ENCODE measurements at places on chromosomes 6 and 20.

DNA sequence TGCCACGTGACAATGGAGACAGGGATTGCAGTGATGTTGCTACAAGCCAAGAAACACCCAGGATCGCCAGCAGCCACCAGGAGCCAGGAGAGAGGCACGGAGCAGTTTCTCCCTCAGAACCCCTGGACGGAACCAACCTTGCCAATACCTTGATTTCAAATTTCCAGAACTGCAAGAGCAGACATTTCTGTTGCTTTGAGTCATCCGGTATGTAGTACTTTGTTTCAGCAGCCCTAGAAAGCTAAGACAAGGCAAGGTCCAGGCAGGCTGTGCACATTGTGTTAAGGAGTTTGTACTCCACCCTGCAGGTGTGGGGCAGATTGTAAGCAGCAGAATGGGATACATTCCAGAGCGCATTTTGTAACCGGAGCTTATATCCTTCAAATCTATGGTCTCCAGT, 48.3 kb downstream of the TRERF1 start:
- DNase-seq: no peak

DNA sequence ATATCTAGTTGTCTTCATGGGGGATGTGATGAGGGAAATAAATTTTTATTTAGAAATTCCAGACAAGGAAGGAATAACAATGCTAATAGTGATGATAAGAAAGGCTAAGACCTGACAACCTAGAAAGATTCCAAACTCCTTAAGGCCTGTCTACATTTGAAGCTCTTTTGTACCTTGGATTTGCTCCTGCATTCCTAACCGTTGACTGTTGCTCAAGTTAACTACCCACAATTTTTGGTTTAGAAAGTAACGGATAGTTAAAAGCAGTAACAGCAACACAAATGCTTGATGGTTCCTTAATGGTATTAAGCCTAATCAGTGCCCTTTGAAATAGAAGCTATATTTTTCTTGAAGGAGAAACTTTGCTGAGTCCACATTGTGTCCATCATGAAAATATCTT, 52.9 kb downstream of the TRMT11 start:
- no peak for DNase-seq

GRCh38 chr6:166624275-166624674, 2.8 kb downstream of the RPS6KA2 start:
- DNase-seq: no peak

- no peak for DNase-seq
Observed at GRCh38 chr20:41508335-41508734, 109.8 kb downstream of the CHD6 start.

- DNase-seq: peak; percentile 60
Observed at GRCh38 chr6:26296857-26297648, 67.9 kb upstream of the BTN3A2 start.

DNA sequence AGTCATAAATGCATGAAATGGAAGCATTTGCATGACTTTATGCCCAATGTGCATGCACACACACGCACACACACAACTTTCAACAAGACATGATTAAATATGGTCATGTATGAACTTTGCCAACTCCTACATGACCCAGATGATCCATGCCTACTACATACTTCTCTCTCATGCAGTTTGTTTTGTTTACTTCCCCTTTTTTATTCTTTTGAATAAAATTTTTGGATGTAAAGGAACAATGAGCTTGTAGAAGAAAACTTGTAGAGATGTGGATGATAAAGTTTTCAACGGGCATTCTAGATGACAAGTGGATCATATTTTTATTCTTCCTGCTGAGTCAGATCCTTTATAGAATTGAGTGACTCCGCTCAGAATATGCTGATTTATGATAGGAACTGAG, 50.8 kb upstream of the AIG1 start:
- no peak for DNase-seq

- no peak for DNase-seq
Observed at GRCh38 chr20:58374906-58375758, 13.9 kb upstream of the VAPB start.

- no peak for DNase-seq
Observed at GRCh38 chr20:14259689-14260088, 77.7 kb downstream of the FLRT3 start.

DNA sequence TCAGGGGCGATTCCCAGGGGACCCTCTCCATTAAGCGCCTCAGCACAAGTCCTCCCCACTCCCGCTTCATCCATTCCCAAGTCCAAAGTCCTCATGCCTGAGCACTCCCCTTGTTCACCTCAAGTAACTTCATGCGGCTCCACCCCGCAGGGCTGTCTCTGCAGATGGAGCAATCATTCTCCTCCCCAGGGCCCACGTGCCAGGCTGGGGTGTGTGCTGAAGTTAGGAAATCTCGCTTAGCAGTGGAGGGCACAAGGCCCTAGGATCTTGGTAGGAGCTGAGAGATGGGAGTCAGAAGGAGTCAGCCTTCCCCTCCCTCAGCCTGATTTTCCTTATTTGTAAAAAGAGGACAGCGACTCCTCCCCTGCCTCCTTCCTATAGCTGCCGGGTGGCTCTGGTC, 3.5 kb downstream of the TGM3 start:
- no peak for DNase-seq

DNA sequence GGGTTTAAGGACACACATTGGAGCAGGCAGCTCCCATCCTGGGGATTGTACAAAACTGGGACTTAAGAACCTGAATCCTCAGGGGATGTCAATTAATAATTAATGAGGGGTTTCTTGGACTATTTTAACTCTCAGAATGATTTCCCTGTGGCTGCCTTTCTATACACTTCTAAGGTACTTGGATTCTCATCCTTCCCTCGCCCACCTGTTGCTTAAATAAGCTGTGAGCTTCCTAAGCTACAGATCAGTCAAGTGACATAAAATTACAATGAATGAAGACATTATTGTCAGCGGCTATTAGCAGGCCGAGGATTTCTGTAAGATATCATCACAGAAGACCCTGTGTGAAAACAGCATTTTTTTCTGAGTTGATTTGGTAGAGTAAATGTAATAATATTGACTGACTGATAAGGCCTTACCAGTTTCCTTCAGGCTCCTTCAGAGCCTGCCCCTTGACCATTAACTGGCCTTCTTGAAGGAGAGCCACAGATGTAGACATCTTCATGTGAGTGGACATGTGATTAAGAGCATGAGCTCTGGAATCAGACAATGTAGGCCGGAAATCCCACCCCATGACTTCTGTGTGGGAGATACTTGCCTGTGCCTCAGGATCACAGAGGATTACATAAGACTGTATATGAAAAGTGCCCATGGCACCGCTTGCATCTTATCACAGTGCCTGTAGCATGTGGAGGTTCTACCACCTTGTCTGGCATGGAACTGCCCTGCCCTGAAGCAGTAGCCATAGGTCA, 101.7 kb downstream of the TULP4 start:
- no peak for DNase-seq

GRCh38 chr6:36113049-36113448, 17.3 kb upstream of the MAPK13 start:
- no peak for DNase-seq

DNA sequence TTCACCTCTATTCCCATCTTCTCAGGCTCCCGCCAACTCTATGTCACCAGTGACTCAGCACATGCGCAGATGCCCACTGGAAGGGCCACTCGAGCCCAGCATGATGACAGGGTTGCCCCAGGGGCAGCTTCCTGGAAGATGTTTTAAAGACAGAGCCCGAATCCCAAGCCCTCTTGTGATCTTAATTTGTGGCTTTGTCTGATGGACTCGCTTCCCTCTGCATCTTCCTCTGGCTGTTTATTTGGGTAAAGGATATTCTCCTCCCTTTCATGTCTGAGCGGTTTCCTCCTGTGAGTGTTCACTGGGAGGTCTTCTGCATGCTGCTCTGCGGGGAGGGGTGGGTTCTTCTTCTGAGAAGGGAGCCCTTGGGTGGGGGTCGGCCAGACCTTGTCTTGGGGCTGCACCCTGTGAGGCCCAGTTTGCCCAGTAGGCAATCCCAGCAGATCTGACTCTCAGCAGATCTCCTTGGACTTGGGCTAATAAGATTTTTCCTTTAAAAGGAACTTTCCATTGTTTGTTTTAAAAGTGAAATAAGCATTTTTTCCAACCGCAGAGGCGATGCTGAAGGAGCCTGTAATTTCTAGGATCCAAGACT, 401.0 kb downstream of the CDC5L start:
- DNase-seq: no peak

GRCh38 chr6:14542670-14543366, 425.2 kb downstream of the CD83 start:
- peak; percentile 18 for DNase-seq

DNA sequence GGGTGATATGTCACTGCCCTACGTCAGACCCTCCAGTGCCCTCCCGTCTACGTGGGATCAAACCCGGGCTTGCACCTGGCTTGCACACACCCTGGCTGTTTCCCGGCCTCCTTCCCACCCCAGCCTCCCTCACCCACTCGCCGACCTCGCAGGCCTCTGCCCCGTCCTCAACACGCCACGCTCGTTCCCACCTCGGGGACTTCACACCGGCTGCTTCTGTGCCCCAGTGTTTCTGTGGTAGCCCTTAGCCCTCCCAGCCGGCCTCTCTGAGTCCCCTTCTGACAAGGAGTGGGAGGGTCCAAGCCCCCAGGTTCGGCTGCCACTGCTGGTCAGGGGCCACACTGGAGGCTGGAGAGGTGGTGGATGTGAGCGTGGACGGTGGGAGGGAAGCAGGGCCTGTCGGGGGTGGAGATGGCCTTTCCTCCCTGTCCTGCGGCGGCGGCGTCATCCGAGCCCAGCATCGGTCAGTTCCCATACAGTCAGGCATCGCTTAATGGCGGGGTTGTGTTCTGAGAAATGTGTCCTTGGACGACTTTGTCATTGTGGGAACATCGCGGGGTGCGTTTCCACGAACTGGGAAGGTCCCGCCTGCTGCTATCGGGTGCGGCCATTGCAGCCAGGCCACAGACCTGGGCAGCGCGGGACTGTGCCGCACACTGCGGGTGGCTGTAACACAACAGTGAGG, 11.4 kb upstream of the KIF25 start:
- no peak for DNase-seq

DNA sequence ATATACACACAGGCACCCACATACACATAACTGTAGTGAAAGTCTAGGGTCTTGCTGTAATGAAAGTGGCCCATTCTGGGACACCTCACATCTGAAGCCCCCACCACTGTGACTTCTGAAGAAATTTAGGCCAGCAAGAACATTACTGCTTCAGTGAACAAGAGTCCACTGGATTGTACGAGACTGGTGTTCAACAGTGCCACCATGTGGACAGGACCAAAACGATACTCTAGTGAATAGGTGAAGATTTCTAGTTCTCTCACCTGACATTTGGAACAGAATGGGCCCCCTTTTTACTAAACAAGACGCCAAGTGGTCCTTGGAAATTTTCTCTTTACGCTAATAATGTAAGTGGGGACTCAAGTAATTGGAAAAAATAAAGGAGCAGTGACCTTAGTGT, 156.9 kb downstream of the MAFB start:
- no peak for DNase-seq

- no peak for DNase-seq
Observed at GRCh38 chr6:6942091-6942490, 165.7 kb upstream of the RREB1 start.

DNA sequence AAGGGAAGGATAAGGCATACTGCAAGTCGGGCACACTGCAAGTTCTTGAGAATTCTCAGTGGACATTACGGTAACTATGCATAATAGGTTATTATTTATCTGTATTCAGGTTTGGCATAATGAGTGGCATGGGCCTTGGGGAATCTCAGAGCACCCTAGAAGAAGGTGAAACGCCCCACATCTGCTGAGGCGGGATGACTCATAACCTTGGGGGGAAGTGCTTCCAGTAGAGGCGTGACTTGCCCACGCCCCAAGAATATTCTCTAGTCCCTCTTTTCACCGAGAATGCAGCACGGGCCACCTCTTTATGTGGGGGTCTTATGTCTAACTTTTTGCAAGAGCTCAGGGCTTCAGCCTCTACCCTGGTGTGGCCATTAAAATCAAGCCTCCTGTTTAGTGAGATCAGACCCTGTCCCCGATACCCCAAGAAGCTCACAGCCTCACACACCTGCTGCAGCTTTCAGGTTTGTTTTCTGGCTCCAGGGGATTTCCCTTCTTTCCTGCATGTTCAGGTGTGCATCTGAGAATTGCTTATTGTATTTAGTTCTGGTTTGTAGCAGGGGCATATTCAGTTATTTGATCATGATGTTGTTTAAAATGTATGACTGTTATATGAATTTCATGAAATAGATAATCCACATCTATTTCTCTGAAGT, 19.1 kb downstream of the ZFP64 start:
- DNase-seq: no peak

- no peak for DNase-seq
Observed at GRCh38 chr6:154113392-154113791, 74.4 kb downstream of the OPRM1 start.

DNA sequence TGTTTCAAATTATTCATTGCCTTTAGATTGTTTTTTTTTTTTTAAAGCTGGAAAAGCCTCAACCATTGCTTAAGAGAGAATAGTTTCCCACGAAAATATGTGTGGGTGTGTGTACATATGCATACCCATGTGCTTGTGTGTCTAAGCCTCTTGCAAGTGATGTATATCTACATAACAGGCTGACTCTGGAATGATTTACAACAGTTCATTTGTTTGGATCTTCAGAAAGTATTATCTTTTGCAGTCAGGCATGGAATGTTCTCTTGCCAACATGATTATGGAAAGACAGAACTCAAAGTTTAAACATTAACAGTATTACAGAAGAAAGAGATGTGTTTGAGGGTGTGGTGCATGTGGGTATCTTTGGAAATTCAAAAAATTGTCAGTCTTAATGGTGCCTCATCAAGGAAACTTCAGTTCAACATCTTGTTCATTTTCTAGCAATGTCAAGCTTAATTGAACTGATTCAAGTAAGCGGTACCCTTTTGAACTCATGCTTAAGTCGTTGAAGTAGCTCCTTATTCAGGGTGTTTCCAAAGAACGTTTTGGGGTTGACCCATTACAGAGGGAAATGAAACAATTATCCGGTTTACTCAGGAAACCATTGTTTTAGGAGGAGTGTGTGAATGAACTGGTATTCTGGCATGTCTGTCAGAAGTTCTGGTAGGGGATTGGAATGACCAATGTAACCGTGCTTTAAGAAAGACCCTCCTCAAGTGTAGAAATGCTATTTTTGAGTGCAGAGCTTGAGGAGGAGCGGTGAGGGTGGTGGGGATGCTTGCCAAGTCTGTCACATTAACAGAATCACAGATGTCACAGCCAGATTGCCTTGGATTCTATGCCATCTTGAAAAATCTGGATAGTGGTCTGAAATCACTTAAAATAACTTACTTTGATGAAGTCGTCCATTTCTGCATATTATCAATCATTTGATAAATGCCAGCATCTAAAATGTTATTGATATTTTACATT, 60.3 kb downstream of the ADGRG6 start:
- no peak for DNase-seq

Data from SW480 (cell line).